Naive B cell (primary cell): ENCODE measurements at places on chromosomes 7 and 10. TPM values are rescaled to one million over a fixed set of nuclear protein-coding genes. Genes with fewer than 3 reads are reported as not detected.

DNA sequence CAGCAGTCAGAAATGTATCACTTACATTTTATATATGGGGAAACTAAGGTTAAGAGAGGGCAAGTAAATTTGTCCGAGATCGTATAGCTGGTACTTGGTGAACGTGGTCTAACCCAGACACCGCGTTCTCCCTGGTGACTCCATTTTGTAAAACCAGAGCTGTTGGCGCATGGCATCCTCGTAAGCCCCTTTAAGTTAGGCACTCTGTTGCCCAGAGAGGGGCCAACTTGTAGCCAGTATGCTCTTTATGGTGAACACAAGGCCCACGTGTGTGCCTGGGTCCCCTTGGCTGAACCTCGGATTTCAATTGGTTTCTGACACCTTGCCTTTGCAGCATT lies 39.7 kb upstream of the ZNF518A start:
- no peak for DNase-seq

LIPK gene
- polyA plus RNA-seq: not detected

DNA sequence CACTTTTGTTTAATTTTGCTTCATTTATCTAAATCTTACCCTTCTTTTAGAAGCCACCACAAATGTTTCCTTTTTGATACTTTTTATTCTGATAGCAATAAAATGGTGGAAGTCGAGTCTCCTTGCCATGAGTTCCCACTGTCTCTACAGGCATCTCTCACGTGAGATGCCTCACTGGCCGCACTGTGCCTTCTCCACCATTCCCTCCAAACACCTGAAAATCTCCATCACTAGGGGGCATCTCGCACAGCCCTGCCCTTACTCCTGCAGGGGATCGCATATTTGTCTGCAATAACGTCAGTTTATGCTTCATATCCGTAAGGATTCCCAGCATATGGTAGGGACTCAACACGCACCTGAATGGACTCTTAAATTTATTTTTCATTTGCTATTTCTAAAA lies 56.3 kb upstream of the NCAPG2 start:
- no peak for DNase-seq

DNA sequence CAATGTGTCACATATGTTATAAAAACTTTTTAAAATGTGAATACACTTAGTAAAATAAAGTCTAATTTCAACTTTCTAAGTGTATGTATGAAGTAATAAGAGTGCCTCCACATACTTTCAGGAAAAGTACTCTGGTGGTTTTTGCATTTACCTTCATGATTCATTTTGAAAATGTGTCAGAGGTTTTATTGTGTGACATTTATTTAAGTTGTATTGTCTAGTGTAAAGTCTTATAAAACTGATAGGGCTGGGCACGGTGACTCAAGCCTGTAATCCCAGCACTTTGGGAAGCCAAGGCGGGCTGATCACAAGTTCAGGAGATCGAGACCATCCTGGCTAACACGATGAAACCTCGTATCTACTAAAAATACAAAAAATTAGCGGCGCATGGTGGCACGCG lies 226.5 kb downstream of the ITGB1 start:
- no peak for DNase-seq

GRCh38 chr7:151415375-151416105 lies 5.7 kb upstream of the WDR86 start:
- DNase-seq: no peak

GRCh38 chr10:33262871-33263270 lies 71.6 kb downstream of the NRP1 start:
- DNase-seq: no peak

GRCh38 chr7:32056767-32057166 lies 13.4 kb downstream of the PDE1C start:
- no peak for DNase-seq

CLRN3 gene
- polyA plus RNA-seq: not detected

GATA3 gene
- 0.12 TPM for polyA plus RNA-seq

- no peak for DNase-seq
Observed at GRCh38 chr10:127585519-127586023, 36.5 kb downstream of the NPS start.

- no peak for DNase-seq
Observed at GRCh38 chr7:36667007-36667745, 57.1 kb downstream of the AOAH start.

DNA sequence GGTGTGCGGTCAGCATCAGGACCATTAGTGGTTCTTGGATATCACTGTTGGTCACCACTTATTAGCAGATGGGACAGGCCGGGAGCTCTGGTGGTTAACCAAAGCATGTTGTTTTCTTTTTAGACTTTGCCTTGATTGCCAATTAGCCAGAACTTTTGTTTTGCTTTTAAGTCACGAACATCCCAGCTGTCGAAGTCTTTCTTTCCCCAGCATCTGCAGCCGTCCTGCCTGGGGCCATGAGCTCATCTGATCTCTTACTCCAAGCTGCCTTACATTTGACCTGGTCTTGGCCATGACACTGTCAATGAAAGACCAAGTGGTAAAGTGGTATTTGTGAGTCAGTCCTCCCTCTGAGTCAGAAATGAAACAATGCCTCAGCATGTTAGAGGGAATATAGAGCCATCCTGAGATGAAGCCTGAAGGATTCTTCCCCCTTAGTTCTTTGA lies 53.9 kb upstream of the CREB5 start:
- no peak for DNase-seq

- no peak for DNase-seq
Observed at GRCh38 chr7:150361807-150362621, 6.6 kb upstream of the REPIN1 start.

ACTL6B gene
- polyA plus RNA-seq: not detected

DNA sequence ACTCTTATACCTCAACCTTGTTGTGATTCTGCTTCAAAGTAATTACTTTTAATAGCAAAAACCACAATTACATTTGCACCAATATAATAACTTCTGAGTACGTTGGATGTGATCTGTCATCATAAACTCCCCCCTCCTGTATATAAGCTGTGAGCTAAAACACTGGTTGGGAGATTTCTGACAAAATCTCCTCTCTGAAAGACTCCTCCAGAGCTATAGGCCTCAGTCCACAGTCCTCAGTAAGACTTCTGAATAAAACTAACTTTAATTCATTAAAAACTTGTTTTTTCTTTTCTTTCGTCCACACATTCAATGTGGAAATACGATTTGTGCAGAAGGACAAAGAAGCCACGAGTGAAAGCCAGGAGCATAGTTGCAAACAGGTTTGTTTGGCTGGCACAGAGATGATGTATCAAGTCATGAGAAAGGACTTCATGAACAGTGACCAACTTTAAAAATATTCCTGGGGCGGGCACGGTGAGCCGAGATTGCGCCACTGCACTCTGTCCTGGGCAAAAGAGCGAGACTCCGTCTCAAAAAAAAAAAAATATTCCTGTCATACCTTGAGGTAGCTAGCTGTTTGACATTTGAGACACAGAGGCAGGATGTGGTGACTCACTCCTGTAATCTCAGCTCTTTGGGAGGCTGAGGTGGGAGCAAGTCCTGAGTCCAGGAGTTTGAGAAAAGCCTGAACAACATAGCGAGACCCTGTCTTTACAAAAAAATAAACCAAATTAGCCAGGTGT lies 91.1 kb upstream of the ARHGAP21 start:
- DNase-seq: no peak

DNA sequence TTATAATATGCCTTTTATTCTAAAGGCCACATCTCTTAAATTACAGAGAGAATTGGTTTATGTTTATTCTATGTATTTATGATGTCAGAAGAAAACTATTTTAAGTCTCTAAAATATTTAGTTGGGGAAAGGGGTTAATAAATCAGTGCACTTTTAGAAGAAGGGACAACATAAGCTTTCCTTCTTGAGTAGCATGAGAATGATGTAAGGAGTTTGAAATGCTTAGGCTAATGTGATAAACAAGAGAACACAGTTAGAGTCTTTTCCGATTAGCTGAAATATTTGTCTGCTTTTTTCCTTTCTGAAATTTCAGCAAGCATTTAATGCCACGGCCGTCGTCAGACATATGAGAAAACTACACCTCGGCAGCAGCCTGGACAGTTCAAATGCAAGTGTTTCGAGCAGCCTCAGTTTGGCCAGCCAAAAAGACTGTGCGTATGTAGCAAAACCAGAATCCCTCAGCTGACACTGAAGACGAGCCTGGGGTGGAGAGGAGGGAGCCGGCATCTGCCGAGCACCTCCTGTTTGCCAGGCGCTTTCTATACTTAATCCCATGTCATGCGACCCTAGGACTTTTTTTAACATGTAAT lies 176.2 kb downstream of the CCDC3 start:
- DNase-seq: no peak

CYP26C1 gene
- polyA plus RNA-seq: not detected

GRCh38 chr10:102120991-102121738 lies 997 bp upstream of the LDB1 start:
- no peak for DNase-seq

GRCh38 chr7:2325162-2325561 lies 10.9 kb upstream of the SNX8 start:
- no peak for DNase-seq

GRCh38 chr10:9766762-9767161 lies 1250.9 kb upstream of the CELF2 start:
- DNase-seq: no peak

ADARB2 gene
- polyA plus RNA-seq: 0.10 TPM

DHTKD1 gene
- polyA plus RNA-seq: 22.2 TPM

DLG5 gene
- polyA plus RNA-seq: 0.09 TPM

EPHB6 gene
- 14.1 TPM for polyA plus RNA-seq

- DNase-seq: no peak
Observed at GRCh38 chr10:82464966-82465365, 590.0 kb downstream of the NRG3 start.

C10orf90 gene
- polyA plus RNA-seq: not detected

GHRHR gene
- not detected for polyA plus RNA-seq

DNA sequence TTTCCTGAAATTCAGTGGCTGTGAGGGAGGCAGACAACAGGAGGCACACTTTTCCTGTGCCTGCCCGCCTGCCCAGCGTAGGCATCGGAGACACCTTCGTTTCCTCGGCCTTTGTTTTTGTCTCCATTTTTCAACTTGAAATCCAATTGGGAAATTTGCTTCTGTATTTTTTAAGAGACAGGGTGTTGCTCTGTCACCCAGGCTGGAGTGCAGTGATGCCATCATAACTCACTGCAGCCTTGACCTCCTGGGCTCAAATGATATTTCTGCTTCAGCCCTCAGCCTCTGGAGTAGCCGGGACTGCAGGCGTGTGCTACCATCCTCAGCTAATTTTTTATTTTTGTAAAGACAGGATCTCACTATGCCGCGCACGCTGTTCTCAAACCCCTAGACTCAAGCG lies 116.8 kb downstream of the CYTH3 start:
- no peak for DNase-seq

DNA sequence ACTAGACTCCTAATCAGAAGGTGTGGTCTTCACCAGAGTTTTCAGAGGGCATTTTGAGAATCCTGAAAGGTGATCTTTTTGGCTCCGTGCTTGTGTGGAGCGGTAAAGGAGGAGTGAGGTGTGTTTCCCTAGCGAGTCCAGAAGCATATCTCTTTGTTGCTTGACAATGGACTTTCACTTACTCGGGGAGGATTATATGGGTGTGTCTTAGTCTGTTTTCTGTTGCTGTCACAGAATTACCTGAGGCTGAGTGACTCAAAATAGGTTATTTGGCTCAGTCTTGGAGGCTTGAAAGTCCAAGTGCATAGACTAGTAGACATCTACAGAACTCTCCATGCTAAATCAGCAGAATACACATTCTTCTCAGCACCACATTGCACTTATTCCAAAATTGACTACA lies 57.9 kb downstream of the AKR1C4 start:
- no peak for DNase-seq

DNA sequence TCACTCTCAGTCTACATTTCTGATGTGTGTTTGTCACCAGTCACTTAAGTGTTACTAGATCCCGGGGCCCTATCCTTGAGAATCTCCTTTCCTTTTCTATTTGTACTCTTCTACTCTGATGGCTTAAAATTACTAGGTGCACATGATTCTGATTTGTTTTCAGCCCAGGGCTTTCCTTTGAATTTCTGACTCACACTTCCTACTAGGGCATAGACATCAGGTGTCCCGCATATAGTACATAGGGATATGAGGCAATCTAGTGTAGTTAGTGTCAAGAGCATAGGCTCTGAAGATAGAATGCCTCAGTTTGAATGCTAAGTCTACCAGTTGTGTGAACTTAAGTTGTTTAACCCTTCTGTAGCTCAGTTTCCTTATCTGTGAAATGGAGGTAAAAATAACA lies 49.4 kb upstream of the LRRN3 start:
- no peak for DNase-seq

DNA sequence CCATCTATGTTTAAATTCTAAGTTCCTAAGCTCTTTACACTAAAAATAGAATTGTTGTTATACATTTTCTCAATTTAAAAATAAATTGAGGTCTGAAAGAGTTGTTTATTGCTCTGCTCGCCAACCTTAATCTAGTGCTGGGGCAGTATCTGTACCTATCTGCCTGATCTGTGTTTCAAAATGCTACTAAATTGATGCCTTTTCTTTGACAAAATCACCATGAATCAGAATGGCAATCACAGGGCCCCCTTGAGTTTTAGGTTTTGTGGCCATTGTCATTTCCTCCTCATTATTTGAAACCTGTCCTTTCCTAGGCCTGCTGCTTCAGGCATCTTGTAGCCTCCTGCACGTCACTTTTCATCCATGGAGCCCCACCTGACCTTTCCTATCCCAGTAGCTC lies 301.5 kb downstream of the EXOC4 start:
- no peak for DNase-seq

SNCG gene
- not detected for polyA plus RNA-seq

DNA sequence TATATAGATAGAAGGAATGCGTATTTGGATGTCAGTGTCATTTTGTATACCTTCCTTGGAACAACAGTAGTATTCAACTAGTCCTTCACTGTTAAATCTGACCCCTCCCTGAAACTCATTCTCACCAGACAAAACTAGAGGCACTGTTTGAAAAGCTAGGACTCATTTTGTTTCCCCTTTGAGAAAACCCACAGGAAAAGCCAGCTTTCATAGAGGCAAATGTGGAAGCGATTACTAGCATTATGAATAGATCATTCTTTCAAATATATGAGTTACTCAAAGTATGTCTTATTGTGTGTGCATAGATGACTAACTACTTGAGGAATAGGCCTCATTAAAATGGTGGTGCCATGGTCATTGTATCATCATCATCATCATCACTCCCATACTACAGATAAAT lies 1.9 kb upstream of the ASB15 start:
- no peak for DNase-seq

DNA sequence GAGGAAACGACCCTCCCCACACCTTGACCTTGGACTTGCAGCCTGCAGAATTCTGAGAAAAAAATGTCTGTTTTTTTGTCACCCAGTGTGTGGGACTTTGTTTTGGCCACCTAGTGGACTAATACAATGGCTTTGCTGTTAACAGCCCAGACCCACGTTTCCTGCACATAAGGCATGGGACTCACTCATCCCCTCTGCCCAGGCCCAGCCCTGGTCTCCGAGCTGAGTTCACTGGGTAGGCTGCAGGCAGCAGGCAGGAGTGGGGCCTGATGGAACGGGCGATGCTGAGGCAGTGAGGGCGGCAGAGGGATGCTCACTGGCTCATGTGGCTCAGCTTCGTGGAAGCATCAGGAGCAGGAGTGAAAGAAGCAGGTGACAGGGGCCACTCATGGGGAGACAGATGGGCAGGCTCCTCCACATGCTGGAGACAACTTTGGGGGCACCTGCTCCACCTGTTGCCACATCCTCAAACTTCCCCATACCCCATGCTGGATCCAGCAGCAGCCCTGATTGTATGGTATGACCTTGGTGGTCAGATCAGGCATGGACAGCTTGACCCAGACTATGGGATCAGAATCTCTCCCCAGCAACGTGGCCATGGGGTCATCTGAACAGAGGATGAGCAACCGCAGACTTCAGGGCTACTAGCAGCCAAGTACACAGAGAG lies 65.8 kb upstream of the ANTXRL start:
- no peak for DNase-seq

GRCh38 chr10:5976512-5977470 lies 552 bp downstream of the IL15RA start:
- peak; percentile 10 for DNase-seq
